ENCODE measurements at places on chromosomes 11 and 22.

DNA sequence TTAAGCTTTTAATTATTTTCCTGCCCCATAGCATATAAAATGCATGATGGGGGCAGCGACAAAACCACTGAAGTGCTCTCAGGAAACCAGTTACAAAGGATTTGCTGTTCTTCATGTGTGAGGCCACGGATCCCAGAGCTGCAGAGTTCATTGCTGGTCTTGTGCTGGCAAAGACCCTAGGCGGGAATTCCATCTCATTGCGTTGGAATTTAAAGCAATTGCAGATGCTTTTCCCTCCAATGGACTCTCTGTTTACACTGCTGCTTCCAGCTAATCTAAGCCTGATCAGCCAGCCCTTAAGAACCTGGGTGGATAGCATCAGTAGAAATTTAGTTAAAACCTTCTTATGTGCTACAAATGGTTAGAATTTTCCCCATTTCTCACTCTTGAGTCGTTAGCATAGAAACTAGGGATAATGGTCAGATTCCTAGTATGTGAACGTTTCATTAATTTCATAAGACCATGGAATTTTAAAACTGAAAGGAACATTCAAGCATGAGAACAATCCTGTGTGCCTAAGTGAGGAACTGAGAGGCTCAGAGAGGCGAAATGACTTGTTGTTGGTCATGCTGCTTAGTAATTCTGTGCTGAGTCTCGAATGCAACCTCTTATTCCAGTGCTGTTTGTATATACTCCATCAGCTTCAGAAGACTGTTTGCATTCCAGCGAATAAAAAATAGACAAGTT is 36.1 kb upstream of the ADSL start:
- no peak for DNase-seq

- no peak for DNase-seq
Observed at GRCh38 chr11:76753449-76753848, 29.7 kb upstream of the TSKU start.

DNA sequence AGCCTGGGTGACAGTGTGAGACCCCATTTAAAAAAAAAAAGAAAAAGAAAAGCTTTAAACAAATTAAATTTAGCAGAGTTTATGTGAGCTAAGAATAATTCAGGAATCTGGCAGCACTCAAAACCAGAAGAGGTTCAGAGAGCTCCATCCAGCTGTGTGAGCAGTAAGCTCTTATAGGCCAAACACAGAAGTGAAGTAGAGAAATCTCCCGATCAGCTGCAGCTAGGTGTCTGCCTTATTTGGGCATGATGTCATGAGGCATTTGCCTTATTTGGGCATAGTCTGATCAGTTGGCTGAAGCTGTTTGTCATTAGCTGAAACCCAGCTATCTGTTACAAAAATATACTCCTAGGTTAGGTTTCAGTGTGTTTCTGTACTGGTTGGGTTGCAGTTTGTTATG is 8.2 kb downstream of the MS4A15 start:
- no peak for DNase-seq

GRCh38 chr11:116610190-116610589 is 162.6 kb downstream of the BUD13 start:
- DNase-seq, result no peak

DNA sequence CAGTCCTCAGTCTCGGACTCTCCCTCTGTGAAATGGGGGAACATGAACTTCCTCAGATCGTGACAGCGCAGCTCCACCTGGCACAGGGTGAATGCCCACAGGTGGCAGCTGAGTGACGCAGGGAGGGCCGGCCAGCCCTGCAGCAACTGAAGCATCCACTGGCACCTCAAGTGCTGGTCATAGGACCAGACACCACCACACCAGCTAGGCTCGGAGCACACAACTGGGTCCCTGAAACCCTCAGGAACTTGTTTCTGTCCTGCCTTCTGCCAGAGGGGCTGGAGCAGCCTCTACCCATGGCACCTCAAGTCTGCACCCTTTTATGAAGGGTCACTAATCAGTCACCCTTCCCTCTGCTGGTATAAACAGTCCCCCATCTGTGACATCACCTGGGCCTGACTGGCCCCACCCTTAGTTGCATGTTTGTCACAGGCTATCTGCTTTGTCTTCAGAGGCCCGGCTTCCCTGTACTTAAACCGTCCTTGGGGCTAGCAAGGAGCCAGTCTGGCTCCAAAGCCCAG is 7.4 kb upstream of the CDC42BPG start:
- DNase-seq, result peak; percentile 50

GRCh38 chr22:17804331-17805080 is 30.2 kb upstream of the BID start:
- DNase-seq, result no peak

- no peak for DNase-seq
Observed at GRCh38 chr11:121494355-121495099, 41.8 kb upstream of the SORL1-AS1 start.

GRCh38 chr22:36965696-36966095 is 52.3 kb downstream of the CSF2RB start:
- no peak for DNase-seq

DNA sequence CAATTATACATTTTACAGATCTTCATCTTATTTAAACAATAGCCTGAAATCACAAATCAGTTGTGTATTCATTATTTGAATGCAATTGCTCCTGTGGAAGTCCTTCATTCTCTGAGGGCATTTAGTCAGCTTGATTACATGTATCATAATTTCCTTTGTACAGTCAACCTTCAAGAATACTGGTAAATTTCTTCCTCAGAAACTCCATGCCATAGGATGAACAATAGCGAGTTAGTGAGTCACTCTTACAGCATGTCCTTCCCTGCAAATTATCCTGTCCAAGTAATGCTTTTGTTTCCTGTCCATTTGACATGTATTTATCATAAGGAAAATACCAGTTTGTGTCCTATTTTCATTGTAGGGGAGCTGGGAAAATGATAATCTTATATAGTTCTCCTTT is 3.8 kb downstream of the OR10S1 start:
- no peak for DNase-seq

GRCh38 chr11:110430267-110431050 is 711 bp downstream of the FDX1 start:
- DNase-seq, result peak; percentile 28

GRCh38 chr11:72750086-72750485 is 2.1 kb downstream of the ARAP1 start:
- no peak for DNase-seq

GRCh38 chr11:46229230-46229629 is 48.2 kb upstream of the CREB3L1 start:
- DNase-seq, result no peak

DNA sequence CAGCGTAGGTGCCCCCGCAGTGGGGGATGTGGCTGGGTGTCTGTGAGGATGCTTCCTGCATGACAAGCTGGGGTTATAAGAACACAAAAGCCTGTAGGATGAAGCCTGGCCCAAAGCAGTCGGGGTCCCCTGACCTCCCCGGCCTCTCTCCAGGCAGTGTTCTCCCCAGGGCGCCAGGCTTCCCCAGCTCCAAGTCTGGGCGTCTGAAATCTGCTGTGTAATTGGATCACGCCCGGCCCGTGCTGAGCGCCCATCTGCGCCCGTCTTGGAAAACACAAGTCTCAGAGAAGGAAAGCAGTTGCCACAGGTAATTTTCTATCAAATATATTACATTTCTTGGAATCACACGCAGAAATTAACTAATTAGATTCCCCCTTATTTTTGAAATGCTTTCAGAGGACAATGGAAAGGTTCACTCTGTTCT is 233.3 kb downstream of the CTTN start:
- DNase-seq, result no peak
